DMS 273 treated with DMSO at 0.1 percent for 48 hours (cell line): ENCODE measurements at places on chromosomes 12 and 14.
A peak's percentile ranks its signal among the peaks of the same experiment; 100 is the strongest.

DNA sequence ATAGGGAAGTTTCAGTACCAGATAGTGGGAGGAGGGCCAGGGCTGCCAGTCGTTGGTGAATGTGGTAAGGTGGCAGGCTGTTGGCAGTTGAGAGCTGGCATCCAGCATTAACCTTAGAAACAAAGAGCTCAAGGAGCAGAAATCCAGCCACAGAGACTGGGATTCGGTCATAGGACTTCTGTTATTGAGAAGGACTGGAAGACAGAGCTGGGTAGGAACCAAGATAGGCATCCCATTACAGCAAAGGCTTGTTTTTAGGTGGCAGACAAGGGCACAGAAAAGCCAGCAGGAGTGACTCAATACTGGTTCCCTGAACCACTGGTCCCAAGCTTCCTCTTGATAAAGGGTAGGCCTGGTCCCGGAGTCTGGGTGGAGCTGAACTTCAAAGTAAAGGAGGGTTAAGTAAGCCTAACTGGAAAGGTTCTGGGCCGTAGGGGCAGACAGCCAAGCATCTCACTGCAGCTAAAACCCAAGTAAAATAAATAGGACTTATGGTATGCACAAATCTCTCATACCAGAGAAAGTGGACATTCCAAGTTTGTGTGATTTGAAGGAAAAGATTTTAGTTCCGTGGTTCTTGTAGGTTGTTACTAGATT, 147.9 kb downstream of the ETV6 start:
- DNase-seq = no peak

DNA sequence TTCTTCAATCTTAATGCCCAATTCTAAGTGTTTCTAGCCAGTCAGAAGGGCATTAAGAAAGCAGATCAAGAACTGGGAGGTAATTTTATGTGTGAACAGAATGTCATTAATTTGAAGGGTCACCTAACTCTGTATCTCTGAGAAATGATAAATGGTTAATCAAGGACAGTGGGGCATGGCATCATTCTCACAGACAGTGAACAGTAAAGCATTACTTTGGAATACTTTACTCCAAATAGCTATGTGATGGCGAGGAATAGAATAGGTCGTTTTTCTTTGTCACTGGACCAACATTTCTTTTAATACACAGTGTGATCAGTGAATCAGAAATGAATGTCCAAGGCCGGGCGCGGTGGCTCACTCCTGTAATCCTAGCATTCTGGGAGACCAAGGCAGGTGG, 166.1 kb upstream of the KRR1 start:
- no peak for DNase-seq

DNA sequence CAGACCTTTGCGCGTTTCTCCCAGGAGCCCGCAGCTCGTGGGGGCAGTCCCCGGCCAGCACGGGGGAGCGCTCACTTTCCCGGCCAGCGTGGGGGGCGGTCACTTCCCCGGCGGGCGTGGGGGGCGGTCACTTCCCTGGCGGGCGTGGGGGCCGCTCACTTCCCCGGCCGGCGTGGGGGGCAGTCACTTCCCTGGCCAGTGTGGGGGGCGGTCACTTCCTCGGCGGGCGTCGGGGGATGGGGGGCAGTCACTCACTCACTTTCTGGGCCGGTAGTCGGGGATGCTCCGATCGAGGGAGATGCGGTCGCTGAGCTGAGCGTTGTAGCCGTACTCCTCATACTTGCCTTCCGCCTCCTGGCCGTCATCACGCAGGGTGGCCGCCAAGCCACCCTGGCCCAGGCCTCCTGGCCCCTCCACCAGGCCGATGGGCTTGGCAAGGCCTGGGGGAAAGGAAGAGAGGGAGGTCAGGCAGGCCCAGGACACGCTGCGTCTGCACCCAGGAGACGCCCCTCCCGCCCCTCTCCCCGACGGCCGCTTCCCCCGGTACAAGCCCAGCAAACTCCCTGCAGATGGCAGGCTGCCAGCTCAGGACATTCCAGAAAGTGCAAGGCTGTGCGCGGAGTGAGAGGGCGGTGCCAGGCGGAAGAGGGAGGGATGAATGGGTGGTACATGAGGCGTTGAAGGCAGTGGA, 43.3 kb downstream of the GALNT9 start:
- DNase-seq = no peak

DNA sequence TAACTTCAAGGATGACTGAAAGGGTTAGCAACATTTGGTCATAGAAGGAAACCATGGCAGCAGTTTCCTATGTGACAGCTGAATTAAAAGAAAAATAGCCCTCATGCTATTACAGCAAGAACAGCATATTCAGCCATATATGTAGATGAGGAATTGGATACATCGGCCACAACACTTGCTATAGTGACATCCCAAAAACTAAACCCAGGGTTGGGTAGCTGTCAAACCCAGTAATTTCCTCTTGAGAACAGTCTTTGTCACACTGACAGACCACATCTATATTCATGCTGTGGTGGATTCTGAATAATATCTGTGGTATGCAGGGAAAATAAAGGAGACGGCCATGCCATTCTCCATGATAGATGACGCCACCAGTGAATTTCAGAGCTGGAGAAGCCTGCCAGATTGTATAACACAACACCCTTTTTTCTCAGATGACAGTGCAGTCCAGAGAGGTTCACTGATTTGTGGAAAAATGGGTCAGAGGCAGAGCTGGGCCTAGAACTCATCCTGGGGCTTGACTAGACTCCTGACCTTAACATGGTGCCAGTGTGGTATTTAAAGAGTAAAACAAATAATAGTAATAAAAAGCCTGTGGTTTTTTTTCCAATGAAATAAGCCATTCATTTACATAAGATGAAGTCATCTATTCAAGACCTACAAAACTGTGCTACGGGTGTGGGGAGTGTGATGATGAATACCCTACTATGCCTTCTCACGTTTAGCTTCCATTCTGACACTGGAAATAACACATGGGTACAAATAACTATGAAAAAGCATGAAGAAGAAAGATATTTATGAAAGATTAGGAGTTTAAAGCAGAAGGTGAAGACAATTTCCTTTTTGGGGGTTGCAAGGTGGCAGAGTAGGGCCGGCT, 32.3 kb downstream of the EFCAB11 start:
- no peak for DNase-seq

- peak; percentile 93 for DNase-seq
These were observed at the start of gene TULP3 for GRCh38 chr12:2890388-2891239. TULP3 (plus strand) TSS chr12:2890891; CDS start chr12:2890948, 57 bp downstream.

- no peak for DNase-seq
These were observed 34.7 kb upstream of the NRXN3 start for GRCh38 chr14:78135450-78135891.

GRCh38 chr14:77014734-77015133, 13.8 kb downstream of the IRF2BPL start:
- no peak for DNase-seq

GRCh38 chr12:98754095-98754494, 109.0 kb downstream of the APAF1 start:
- no peak for DNase-seq

DNA sequence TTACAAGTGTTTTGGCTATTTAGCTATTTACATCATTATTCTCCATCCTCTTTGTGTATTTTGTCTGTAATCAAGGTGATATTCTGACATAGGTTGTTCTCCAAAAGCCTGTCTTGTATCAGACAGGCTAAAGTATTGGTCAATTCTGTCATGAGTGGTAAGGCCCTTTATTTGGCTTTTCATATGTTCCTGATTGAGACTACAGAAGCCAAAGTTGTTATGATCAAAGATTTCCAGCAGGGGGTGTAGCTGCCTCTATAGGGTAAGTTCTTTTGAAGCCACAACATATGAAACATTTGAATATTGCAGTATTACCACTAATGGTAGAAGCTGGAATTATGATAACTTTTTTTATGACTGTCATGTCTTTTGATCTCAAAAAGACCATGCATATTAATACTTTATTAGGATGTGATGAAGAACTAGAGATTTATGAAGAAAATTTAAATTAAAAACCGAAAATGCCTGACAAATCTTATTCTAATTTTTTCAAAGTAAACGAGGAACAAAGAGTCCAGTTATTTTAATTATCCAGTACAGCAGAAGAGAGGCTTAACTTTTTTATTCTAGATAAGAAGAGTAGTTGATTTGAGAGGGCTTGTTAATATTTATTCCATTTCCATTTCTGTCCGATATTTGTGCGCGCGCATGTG, 3.4 kb upstream of the ARHGAP5 start:
- peak; percentile 51 for DNase-seq

GRCh38 chr12:6963016-6963731, 7.3 kb downstream of the PHB2 start:
- DNase-seq = no peak

DNA sequence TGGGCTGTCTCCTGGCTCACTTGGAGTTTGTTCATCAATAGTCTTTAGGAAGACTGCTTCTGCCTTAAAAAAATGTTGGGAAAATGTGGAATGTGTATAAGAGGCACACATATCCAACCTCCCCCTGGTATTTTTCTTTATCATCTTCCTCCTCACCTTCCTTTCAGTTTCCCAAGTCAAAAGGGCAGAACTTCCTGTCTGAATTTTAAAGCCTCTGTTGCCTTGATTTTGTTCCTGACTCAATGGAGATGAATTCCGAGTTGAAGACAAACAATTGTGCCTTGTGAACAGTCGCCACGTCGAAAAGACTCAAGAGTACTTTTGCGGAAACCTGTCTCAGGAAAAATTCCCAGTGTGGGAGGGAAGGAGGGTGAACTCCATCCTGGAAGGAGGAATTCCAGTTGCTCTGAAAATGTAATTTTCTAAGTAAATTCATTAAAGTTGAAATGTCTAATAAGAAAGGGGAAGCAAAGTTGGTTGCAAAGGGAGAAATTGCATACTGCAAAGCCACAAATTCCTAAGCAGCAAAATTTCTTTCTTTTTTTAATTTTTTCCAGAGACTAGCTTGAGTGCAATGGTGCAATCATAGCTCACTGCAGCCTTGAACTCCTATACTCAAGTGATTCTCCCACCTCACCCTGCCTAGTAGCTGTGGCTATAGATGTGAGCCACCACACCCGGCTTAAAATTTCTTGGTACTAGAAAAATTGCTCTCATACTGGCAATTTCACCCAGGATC, 50.2 kb upstream of the ELK3 start:
- DNase-seq = no peak

- no peak for DNase-seq
These were observed 219.7 kb upstream of the BTG1 start for GRCh38 chr12:92365333-92365732.

- DNase-seq = no peak
These were observed 654 bp upstream of the SUPT16H start for GRCh38 chr14:21384494-21384851.

- no peak for DNase-seq
These were observed 42.9 kb downstream of the ITPK1 start for GRCh38 chr14:93072659-93073357.

DNA sequence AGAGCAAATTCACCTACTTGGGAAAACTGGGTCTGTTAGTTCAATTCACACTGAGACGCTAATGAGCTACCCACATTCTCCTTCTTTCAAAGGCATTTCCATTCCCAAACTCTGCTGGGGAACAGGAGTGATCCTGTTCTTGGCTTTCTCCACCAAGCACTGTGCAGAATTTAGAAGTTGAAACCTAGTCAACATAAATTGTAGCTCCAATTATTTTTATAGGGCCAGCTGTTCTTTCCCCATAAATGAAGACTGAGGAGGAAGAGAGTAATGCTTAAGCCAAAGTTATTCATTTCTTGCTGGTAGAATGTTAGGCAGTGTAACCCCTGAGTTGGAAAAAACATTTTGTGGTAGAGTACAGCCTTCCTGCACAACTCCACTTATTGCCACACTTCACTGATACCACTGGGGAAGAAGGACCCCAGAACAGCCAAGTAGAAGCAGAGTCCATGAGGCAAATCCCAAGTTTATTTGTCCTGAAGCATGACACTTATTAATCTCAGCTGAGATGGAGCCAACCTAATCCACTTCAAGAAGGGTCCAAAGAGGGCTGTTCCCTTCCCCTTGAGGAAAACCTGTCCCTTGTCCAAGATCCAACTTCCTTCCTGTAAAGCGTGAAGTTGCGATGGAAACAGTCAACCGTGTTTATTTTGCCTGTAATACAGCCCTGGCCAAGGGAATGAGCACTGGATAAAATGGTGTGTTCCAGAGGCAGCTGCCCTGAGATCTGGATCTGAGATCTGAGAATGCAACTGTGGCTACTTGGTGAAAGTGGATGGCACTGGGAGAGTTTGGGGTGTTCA, 151.8 kb downstream of the TBX5 start:
- no peak for DNase-seq

- DNase-seq = no peak
These were observed 96.2 kb downstream of the ITPR2 start for GRCh38 chr12:26736563-26737486.

DNA sequence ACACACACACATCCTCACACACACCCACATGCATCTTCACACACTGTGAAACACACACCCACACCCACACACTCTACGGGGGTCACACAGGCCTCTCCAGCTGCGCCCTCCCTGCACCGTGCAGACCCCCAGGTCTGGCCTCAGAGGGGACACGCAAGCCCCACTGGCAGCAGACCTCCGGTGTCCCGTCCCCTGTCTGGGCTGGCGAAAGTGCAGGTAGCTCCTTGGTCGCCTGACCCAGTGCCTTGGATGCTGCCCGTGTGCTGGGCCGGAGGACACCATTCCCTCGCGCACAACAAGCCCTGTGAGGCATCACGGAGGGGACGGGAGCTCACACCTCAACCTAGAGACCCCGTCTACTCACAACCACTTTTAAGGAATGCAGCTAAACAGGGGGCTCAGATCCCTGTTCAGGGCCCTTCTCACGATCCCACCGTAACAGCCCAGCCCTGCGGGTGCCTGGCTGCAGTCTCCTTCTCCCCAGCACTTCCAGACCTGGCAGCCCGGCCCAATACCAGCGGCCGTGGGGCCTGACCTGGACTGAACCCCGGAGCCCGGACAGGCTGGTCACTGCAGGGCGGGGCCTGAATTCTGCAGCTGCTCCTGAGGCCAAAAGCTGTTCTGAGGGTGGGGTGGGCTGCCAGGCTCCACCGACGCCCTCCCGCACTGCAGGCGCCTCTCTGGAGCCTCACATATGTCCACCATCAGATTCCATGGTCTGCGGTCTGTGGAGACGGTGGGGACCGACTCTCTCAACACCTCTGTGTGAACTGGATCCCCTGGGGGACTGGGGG, 42.1 kb upstream of the FZD10 start:
- DNase-seq = no peak

DNA sequence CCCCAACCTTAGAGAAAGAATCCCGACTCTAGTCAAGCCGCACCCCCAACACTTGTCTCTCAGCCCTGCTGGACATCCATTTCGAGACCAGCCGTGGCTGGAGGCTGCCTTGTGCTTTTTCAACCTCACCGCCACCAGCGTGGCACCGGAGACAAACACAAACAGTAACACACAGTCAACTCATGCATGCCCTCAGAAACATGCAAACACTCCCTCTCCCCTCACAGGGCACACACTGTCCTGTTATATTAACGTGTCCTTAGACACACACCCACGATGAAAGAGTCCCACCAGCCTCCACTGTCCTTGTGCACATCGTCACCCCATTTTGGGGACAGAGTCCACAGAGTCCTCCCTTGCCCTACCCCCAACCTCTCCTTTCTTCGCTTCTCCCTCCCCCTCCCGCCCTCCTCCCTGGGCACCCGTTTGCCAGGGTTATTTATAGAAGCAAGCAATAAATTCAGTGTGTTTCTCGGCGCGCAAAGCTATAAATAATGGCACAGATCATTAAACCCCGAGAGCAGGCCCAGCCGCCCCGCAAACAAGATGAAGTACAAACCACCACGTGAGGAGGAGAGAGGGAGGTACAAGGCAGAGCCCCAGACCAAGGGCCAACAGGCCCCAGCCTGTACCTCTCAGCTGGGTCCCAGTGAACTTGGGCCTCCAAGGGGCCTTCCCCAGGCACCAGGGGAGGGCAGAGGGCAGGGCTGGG, 27.9 kb downstream of the SMUG1 start:
- no peak for DNase-seq

GRCh38 chr14:85342858-85343607, 186.9 kb upstream of the FLRT2 start:
- DNase-seq = no peak
